ENCODE measurements at places on chromosomes 5 and 9. TPM values are rescaled to one million over a fixed set of nuclear protein-coding genes. Genes with fewer than 3 reads are reported as not detected.

Gene CKMT2
- total RNA-seq, result 3.3 TPM

Gene SLC2A8
- 3.6 TPM for total RNA-seq

Gene DMXL1
- total RNA-seq, result 45.0 TPM

Gene FGD3
- not detected for total RNA-seq

Gene BHMT2
- total RNA-seq, result 1.2 TPM

Gene SOHLH1
- total RNA-seq, result not detected

Gene PHF19
- total RNA-seq, result 36.4 TPM

Gene SLC27A6
- under 0.01 TPM for total RNA-seq

Gene SVEP1
- total RNA-seq, result 9.2 TPM

Gene FAM120A
- 87.3 TPM for total RNA-seq

Gene LCN15
- total RNA-seq, result not detected

Gene SPINK1
- total RNA-seq, result 0.59 TPM

Gene MGAT1
- 122 TPM for total RNA-seq

Gene NXNL2
- total RNA-seq, result 0.97 TPM

Gene PCDHB5
- 1.8 TPM for total RNA-seq

Gene GPR151
- total RNA-seq, result not detected

Gene RBM22
- total RNA-seq, result 23.2 TPM

Gene CCDC180
- 1.4 TPM for total RNA-seq

Gene IRX1
- total RNA-seq, result not detected

Gene TMOD1
- not detected for total RNA-seq

Gene BTNL9
- not detected for total RNA-seq

Gene PDZD2
- under 0.01 TPM for total RNA-seq

Gene PCDHGB7
- 8.3 TPM for total RNA-seq

Gene ANKDD1B
- total RNA-seq, result 1.6 TPM

Gene ANKRD55
- total RNA-seq, result under 0.01 TPM

All from smooth muscle cell of the umbilical artery (primary cell).